ENCODE measurements at places on chromosomes 4 and X. TPM values are rescaled to one million over a fixed set of nuclear protein-coding genes. Genes with fewer than 3 reads are reported as not detected.

- DNase-seq: no peak
Observed at GRCh38 chrX:12770440-12770839, 20.8 kb upstream of the PRPS2 start.

GRCh38 chr4:172772781-172773180 is 395.8 kb upstream of the GALNT7 start:
- no peak for DNase-seq

The CTAG1B gene
- not detected for total RNA-seq

The SFRP2 gene
- total RNA-seq: 3.3 TPM

The BANK1 gene
- total RNA-seq: 2.4 TPM
